ENCODE measurements at places on chromosomes 3 and 15.

DNA sequence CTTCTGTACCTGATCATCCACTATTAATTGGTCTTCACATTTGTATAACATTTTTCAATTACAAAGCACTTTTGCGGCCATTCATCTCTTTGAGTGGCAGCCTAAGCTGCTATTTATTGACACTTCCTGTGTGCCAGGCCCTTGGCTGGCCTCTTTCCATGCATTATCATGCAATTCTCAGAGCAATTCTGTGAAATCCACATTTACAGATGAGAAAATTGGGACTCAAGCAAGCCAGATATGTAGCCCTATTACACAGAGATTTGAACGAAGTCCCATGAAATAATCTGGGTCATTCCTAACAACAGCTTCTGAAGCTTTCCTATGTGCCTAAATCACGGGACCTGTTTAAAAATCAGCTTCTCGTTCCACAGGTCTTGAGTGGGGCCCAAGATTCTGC is 17.4 kb downstream of the SLC6A1 start:
- DNase-seq, result no peak

DNA sequence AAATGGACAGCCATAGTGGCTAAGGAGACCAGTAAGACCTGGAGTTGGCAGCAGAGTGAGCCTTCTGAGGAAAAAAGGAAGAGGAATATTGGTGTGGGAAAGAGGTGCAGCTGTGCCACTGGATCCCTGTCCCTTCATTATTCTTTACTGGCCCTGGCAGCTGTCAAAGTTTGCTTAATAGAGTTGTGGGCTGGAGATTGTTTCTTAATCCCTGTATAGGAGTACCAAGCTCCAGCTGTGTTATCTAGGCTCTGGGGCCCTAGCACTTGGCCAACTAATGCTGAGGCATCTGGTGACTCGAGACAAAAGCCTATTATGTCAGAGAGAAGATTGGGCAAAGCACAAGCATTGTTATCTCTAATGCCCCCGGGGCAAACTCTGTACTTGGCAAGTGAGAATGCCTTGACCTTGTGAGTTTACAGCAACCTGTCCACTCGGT is 61.4 kb downstream of the ZNF609 start:
- DNase-seq, result no peak

- no peak for DNase-seq
These were observed 16.5 kb downstream of the PML start for GRCh38 chr15:74010929-74011540.

DNA sequence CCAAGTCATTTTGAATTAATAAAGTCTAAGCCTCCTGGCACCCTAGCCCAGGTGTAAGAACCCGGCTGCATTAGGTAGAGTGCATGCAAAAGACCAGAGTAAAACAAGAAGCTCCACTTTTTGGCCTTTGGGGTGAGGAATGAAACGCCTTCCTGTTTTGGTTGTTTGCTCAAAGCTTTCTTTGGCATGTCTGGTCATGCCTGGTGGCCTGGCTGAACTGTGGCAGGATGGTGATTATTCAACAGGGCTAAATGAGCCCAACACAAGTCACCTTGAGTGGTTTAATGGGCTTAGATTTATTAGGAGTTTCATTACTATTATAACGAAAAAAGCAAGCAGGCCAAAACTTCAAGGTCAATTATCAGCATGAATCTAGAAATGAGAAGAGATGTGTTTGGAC is 40.9 kb upstream of the LDHAL6B start:
- DNase-seq, result no peak

GRCh38 chr15:31488437-31489204 is 162.0 kb downstream of the KLF13 start:
- DNase-seq, result peak; percentile 75

GRCh38 chr3:188796122-188796631 is 375.6 kb upstream of the TPRG1 start:
- peak; percentile 48 for DNase-seq

GRCh38 chr3:23882487-23882918 is 34.3 kb downstream of the NKIRAS1 start:
- no peak for DNase-seq

DNA sequence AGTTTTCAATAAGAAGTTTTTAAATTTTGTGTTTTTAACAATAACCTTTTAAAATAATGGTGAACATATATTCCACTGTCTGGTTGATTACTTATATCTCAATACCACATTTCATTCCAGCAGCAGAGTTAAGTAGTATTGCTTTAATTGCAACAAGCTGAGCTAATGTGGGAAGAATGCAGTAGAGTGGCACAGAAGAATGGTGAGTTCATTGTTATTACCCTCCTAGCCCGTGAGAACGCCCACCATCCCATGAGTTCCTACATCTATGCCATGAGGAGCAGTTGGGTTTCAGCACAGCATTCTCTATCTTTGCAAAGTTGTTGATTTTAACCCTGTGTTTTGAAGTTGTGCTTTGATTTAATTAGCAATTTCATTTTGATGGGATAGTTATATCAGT is 17.8 kb upstream of the NR2E3 start:
- no peak for DNase-seq
